ENCODE measurements at places on chromosomes 6 and 20.

GRCh38 chr20:20139403-20139802 lies 87.1 kb downstream of the CFAP61 start:
- DNase-seq = no peak

GRCh38 chr6:71722736-71723135 lies 163.6 kb upstream of the RIMS1 start:
- DNase-seq = no peak

DNA sequence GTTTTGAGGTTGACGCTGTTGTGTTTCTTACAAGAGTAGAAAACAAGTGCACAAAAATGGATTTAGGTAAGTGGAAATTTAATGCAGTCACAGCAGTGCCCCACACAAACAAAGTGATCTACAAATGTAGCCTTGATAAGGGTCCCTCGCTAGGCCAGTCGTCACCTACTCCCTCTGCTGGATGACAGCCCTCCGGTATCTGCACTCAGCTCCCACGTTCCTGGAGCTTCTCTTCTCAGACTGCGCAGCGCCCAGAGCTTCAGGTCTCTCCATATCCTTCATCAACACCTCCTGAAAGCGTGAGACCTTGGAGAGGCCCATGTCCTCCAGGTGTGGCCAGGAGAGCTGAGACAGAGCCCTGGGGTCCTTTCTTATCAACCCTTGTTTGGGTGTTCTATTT lies 58.3 kb upstream of the MAP3K4 start:
- DNase-seq = no peak

- peak; percentile 58 for DNase-seq
These were observed 127.2 kb upstream of the TAB2 start for GRCh38 chr6:149190224-149190831.

DNA sequence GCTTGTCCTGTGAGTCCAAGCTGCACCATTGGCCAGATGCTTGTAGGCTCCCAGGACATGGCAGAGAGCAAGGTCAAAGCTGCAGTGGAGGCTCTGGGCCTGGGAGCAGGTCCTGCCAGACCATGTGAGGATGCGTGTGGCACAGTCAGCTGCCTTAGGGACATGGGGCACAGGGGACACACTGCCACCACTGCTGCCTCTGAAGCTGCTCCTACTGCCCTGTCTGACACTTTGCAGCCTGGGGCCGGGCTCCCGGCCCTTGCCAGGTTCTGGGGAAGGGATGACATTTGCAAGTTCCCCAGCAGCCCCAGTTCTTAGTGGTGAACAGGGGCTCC lies 13.2 kb upstream of the FUT9 start:
- no peak for DNase-seq

DNA sequence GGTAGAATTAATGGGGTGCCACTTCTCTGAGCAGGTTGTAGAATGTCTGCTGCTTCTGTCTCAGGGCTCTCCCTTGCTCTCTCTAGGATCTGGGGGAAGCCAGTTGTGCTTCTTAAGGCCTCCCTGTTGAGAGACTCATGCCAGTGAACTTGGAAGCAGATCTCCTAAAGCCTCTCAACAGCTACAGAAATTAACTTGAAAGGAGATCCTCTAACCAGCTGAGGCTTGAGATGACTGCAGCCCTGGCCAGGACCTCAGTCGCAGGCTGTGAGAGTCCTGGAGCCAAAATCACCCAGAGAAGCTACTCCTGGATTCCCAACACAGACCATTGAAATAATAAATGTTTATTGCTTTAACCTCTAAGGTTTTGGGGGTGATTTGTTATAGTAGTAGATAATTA lies 180.2 kb upstream of the MARCKS start:
- DNase-seq = no peak

DNA sequence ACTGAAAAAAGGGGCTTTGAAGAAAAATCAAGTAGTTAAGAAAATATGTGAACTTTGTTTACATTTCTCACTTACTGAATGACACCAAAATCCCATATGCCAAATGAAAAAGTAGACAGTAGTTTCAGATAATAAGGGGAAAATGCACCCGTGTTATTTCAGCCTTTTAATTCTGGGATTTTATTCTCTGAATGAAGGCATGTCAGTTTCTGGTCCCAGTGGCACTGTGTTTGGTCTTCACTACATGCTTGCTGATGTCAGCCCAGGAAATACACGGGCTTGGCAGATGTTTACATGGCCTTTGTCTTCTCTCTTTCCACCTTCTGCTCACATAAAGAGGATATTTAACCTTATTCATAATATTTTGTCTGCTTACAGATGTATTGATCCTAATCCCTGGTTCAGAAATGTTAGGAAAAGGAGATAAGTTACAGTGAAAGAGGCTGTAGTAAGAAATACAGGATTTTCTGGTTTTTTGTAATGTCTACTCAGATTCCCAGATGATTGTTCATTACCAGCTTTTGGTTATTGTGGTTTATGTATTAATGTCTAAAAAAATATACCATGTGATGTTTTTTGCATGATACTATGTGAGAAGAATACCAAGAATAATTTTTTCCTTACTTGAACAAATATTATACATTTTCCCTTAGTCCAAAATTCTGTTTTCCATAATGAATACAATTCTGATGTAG lies 27.7 kb downstream of the DSE start:
- no peak for DNase-seq

GRCh38 chr20:53399592-53400335 lies 193.9 kb downstream of the ZNF217 start:
- no peak for DNase-seq

- peak; percentile 46 for DNase-seq
These were observed 107.8 kb downstream of the ZFP64 start for GRCh38 chr20:52083627-52084232.

Measured in activated naive CD4-positive, alpha-beta T cell treated with Interleukin-2 at 50 U/mL for 16 hours (primary cell).